ENCODE measurements at places on chromosomes 2 and 18. TPM values are rescaled to one million over a fixed set of nuclear protein-coding genes. Genes with fewer than 3 reads are reported as not detected.

DNA sequence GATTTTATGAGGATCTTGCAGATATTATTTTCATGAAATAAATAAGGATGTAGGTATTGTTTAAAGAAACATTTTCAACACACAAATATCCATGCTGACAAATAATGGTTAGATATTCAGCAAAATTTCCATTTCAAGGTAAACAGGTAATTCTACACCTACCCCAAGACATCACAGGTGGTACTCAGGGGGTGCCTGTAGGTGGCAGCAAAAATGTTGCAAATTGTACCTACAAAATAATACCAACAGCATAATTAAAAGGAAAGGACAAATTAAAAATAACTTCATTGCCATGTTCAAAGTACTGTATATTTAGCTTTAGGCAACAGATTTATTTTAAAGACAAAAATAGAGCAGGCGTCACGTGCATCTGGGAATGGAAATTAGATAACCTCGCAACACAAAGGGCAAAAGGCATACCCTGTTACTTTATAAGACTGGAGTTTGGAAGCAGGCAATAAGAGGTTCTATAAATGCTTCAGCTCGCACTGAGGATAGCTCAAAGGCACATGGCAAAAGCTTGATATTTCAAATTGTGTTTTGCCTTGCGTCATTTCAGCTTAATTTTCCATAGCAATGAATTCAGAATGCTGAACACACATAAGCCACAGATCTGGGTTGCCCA, 630.5 kb downstream of the TDRD15 start:
- DNase-seq = no peak

DNA sequence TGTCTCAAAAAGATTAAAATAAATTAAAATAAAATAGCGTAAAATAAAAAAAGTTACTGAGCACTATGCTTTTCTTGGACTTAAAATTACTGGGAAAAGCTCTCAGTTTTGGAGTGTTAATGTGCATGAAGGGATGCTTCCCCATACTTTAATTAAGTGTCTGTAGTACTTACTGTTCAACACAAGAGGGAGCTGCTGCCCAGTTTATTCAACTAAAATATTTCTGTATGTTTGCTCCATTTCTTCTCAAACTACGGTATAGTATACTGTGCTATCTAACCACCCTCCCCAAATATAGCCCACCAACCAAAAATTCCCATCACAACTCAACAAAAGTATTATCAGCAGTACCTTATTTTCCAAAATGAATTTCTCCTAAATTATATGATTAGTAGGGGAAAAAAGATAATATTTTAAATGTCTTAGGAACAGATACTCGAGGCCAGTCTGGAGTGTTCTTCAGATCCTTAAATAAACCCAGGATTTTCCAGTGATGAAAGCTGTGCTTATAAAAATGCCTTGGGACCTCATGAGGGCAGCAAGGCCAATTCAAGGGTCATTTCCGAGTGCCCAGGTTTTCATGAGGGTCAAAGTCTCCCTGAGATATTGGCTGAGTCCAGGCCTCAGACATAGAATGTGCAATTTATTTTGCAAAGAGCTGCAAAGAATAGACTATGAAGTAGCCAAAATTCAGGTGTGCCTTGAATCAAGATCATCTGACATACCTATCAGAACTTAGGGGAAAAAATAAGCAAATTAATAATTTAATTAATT, 64.1 kb downstream of the CHRNA1 start:
- no peak for DNase-seq

DNA sequence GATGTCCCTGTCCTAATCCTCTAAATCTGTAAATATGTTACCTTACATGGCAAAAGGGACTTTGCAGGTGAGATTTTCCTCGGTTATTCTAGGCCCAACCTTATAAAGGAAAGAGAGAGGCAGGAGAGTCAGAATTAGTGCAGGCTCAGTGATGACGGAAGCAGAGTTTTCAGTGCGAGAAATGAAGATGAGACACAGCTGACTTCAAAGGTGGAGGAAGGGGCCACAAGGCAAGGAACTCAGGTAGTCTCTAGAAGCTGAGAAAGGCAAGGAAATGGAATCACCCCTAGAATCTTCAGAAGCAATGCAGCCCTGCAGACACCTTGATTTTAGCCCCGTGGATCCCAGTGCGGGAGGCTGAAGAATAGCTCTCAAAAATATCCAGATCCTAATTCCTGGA, 7.2 kb upstream of the LCLAT1 start:
- no peak for DNase-seq

RTP5 gene
- total RNA-seq = not detected

DNA sequence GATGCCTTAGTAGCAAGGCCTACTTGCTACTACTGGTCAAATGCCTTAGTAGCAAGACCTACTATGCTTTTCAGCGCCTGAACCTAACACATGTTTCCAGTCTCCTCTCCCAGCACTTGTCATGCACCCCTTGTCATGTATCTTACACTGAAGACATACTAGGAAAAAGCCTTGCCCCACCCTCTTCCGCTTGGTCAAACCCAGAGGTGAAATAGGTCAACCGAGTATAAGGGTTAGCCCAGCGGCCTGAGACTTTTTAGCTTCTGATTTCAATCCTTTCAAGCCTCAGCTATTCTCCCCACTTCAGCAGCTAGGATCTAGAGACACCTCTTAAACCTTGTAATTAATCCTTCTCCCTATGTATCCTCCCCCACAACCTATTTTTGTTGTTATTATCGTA, 73.3 kb downstream of the UPP2 start:
- no peak for DNase-seq

DNA sequence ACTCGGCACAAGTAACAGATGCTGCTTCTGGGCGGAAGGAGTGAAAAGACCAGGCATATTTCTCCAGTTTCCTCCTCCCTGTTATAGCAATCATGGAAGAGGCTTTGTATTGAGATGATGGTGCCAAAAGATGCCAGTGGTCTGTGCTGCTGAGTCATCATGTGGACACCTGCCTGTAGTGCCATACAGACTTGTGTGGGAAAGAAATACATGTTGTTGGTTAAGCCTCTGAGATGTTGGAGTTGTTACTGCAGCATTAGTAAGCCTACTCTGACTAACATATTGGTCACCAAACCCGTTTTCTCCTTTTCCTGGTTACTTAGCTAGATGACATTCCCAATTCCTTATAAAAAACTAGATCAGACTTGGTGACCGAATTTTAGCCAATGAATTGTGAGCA, 356.9 kb downstream of the ZNF521 start:
- no peak for DNase-seq

GRCh38 chr18:27969206-27969605, 207.7 kb downstream of the CDH2 start:
- no peak for DNase-seq

ESCO1 gene
- total RNA-seq = 11.1 TPM

DNA sequence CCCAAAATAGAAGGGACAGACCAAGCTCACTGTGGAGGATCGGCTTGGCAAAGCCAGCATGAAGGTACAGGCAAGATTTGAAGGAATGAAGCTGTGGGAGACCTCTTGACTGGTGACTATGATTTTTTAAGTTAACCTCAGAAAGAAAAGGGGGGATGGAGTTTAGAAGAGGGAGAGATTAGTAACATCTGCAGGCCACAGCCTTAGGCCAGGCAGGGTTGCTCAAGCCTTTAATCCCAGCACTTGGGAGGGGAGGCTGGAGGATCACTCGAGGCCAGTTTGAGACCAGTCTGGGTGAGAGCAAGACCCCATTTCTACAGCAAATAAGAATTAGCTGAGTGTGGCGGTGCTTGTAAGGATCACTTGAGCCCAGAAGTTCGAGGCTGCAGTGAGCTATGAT, 46.6 kb downstream of the ZNF532 start:
- no peak for DNase-seq

- no peak for DNase-seq
These were observed 121.7 kb upstream of the B3GNT2 start for GRCh38 chr2:62074233-62074632.

SLC23A3 gene
- total RNA-seq = 0.93 TPM

DNA sequence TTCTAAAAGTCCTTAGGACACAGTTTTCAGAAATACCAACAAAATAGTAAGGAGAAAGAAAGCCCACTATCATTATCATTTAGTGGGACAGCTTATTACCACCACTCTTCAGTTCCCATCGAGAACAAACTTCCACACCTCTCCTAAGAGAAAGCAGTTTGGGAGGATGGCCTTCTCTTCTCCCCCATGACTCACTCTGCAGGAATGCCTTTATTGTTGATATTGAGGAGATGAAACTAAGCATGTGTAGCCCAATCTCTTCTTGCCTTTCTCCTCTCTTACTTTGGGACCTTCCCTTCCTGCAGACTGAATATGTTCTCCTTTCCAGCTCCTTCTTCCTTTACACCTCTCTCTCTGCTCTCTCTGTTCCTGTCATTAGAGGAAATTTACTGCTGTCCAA, 30.0 kb upstream of the ERMN start:
- no peak for DNase-seq

- no peak for DNase-seq
These were observed 123.7 kb downstream of the QPCT start for GRCh38 chr2:37468170-37468569.

MC2R gene
- total RNA-seq = not detected

DNA sequence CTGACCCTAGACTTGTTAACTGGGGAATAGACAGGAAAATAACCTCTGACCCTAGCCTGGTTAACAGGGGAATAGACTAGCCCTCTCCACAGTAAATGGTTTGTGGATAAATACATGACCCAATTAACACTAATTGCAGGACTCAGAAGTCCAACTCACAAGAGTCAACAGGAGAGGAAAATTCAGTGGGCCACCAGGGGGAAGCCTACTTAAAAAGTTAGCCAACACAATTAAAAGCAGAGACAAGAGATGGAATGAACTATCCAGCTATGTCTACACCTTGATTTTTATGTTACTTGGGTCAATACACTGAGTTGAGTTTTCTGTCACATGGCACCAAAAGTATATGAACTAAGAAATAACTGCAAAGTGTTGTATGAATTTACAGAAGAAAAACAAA, 158.8 kb upstream of the SLC39A10 start:
- no peak for DNase-seq

DNA sequence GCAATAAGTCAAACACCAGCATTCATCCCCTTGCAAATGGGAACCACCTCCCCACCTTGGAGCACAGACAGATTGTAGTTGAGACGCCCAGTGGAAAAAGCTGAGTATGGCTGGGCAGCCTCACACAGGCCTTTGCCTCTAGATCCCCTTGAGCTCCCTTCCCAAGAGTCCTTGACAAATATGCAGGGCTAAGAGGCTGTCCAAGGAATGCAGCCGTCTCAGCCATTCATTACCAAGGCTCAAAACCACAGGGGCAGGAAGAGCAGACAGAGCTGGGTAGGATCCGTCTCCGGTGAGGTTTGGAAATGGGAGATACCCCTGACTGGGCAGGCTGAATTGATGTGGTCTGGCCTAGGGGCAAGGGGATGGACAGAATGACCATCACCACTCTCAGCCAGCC, 557.1 kb downstream of the TNS1 start:
- no peak for DNase-seq

IRS1 gene
- total RNA-seq = 17.0 TPM

PRSS56 gene
- total RNA-seq = not detected

DNA sequence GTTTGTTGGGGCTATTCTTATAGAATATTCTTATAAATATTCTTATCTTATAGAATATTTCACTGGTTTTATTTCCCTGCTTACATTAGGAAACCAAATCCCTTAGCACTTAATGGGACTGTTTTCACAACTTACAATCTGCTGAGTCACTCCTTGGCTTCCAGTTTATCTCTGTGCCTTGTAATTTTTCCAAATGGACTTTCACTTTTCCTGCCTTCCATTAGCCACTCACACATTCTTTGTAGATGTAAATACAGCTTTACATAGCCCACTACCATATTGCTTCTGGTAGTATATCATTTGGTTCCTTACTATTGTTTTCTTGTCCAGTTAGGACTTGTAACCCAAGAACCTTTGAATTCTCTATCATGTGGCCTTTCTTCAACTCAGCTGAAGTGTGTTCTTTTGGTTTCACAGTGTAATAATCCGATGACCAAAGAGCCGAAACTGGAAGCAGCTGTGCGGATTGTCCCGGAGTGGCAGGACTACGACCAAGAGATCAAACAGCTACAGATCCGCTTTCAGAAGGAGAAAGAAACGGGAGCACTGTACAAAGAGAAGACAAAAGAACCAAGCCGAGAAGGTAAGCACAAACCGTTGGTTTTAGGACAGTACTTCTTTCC, 96.1 kb downstream of the UGGT1 start:
- DNase-seq = no peak

GRCh38 chr18:68414407-68414806, 300.5 kb downstream of the TMX3 start:
- no peak for DNase-seq

DNA sequence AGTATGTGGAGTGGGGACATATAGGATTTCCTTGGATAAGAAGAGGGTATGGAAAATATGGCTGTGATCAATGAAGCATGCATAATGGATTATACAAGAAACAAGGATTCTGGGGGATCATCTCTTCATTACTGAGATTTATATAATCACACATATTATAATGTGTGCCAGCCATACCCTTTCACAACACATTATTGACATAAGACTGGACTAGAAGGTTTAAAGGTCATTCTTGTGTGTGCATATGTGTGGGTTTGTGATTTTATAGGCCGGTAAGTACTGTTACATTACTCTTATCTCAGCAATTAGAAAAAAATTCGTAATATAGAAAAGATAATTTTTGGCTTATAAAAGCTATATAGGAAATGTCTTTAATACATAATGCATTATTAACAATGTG, 62.2 kb upstream of the DCC start:
- no peak for DNase-seq

GRCh38 chr2:69741229-69741574, 732 bp upstream of the ANXA4 start:
- DNase-seq = peak; percentile 91

DNA sequence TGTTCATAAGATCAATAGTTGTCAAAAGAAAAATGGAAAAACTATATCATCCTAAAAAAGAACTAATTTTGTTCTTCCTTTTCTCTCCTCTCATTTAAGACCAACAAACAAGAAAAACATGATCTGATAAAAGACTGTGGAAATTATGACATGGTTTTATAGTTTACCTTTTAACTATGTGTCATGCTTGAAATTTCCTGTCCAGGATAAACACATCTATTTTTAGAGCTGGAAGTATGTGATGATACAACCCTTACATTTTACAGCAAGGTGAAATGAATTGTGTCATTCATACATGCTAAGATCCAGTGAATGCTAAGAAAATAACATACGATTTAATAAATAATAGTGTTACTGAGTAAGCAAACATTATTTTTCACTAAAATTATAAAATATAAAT, 89.9 kb downstream of the GULP1 start:
- DNase-seq = no peak

DNA sequence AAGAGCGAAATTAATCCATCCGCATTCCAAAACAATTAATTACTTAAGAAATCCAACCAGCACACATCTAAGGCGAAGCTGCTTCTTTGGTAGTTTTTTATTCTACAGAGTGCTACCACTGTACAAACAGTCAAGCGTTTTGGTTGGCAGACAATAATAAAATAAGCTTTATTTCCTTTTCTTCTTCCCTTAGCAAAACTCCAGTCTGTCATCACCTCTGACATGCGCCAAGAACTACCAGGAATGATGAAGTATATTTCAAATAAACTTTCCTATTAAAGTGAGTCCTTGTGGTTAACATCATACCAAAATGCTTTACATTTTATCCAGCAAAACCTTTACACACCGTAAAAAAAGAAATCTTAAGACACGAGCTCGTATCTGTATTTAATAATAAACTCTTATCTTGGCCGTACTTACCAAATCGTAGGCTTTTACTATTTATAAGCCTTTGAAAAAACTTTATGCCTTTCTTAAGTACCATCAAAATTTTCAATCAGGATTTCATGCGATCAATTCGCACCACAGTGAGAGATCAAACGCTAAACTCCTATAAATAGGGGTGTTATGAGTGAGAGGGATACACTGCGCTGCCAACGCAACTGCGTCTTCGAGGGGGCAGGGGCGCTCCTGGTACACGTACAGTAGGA, 1.3 kb downstream of the ATL2 start:
- no peak for DNase-seq

- no peak for DNase-seq
These were observed 160.7 kb downstream of the FSHR start for GRCh38 chr2:48993576-48993975.
